NCI-H2081 treated with DMSO at 0.1 percent for 48 hours (cell line): ENCODE measurements at places on chromosomes 1 and 21.

GRCh38 chr1:36400514-36400824, 2.8 kb upstream of the LSM10 start:
- DNase-seq, result no peak

- DNase-seq, result no peak
Observed at GRCh38 chr1:111179968-111180533, 20.4 kb downstream of the DENND2D start.

DNA sequence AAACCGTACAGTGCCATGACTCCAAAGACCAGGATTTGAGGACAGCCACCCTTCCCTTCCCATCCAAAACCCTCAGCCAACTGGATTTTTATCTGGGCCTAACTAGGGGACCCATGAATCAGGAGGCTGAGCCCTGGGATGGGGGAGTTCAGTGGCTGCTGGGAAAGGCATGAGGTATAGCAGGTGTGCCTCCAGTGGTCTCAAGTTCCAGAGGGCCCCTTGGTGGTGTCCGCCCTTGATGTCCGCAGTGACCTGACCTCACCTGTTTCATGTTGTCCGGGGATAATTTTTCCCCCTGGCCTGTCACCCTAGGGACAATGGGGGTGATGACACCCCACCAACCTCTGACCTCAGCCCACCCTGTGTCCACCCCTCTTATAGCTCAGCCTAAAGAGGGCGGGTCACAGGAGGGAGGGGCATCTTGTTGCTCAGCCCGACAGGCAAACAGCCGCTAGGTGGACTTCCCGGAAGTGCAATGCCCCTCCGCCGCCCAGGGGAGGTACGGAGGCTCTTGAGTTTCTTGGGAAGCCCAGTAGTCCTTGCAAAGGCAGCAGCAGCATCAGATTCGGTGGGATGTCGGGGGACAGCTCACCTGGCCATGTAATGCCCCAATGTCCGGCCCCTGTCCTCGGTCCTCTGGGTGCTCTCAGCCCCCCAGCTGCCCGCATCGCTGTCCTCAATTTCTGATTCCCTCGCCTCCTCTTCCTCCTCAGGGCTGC, 13.8 kb upstream of the IL22RA1 start:
- no peak for DNase-seq

DNA sequence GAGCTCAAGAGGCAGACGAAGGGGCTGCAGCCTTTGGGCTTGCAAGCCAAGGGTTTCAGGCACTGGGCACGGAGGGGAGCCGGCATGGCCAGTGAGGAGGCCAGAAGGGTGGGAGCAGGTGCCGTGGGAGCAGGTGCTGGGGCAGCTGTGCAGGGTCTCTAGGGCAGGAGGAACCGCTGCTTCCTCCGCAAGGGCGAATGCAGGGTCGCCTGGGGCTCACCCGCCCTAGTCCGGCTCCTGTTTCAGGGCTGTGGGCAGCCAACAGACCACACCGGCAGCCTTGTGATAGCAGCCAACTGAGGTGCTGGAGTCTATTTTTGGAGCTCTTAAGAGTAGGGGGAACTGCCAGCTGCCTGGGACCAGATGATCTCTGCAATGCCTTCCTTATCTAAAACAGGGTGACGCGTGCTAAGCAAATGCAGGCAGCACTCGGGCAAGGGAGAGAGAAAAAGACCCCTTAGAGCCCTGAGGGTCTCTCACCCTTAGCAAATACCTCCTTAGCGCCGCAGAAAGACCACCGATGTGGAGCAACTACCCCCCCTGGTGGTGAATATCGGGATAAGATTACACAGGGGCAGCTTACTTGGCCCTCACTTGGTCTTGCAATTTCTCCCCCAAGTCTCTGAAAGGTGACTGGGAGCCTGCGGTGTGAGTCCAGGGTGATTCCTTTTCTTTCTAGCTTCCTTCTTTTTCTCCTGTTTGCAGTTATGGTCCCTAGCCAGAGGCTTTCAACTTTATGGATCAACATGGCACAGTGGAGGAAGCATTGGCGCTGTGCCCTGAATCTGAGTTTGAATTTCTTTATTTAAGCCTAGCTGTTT, 20.7 kb upstream of the MAPKAPK2 start:
- no peak for DNase-seq

DNA sequence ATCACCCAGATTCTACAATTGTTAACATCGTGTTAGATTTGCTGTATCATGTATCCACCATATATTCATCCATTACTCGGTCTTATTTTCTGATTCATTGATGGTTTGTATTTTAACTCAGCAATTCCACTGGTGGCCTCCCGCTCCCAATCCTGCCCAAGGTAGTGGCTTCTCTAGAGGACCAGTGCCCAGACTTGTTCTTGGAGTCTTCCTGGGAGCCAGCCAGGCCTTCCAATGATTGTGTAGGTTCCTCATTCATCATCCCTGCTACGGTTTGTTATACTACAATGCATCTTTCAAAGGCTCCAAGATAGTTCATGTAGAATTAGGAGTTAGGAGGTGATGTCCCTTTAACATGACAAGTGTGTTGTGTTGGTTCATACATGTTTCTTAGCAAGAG, 451.1 kb downstream of the SETD4 start:
- DNase-seq, result no peak

- no peak for DNase-seq
Observed at GRCh38 chr1:201501144-201501543, 5.8 kb downstream of the CSRP1 start.

DNA sequence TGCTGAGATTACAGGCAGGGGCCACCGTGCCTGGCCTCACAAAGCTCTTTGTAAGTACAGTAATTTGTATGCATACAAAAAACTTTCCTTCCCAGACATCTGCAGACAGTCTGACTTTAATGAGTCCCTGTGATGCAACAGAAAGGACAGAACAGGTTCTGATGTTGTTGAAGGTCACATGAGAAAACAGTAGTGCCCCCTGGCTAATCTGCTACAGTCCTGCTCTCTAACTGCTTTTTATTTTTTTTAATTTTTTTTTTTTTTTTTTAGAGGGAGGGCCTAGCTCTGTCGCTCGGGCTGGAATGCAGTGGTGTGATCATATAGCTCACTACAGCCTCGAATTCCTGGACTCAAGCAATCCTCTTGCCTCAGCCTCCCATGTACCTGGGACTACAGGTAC, 36.7 kb downstream of the ACBD3 start:
- DNase-seq, result no peak

DNA sequence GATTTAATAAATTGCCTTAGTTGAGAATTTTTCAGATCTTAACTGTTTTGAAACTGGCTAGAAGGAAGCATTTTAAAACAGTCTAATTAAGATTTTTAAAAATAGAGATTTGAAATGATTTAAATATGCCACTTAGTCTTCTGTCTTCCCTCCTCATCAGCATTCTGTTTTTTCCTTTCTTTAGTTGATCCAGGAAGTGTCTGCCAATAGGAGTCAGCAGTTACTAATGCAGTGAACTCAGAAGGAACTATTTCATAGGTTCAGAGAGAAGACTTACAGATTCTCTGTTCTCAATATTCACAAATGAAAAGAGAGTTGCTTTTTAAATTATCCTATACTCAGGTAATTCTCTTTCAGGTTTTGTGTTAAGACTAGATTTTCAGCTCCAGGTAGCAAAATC, 84.5 kb downstream of the RPS6KC1 start:
- peak; percentile 72 for DNase-seq

DNA sequence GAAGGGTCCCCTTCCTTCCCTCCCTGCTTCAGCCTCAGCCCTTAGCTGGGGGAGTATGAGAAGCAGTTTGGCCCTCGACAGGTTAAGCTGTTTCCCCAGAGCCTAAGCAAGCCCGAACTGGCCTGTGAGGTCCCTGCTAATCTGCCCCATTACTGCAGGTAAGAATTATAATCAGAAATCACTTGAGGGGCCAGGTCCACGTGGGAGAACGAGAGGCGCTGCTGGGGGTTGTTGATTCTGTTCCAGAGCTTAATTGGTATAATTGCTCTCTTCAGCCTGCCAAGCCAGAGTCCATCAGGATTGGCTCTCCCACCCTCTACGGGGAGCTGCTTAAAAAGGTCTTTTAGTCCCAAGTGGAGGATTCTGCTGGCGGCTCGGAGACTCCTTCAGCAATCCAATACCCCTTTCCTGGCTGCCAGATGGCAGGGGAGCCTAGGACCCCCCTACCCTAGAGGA, 70.8 kb downstream of the UBE2T start:
- DNase-seq, result peak; percentile 67

- DNase-seq, result no peak
Observed at GRCh38 chr1:35448344-35448801, 108.8 kb downstream of the KIAA0319L start.

- DNase-seq, result no peak
Observed at GRCh38 chr1:166391279-166392066, 224.7 kb upstream of the FAM78B start.

GRCh38 chr1:77539519-77540142, 142.8 kb downstream of the ZZZ3 start:
- DNase-seq, result no peak

GRCh38 chr1:6538956-6539355, 15.4 kb downstream of the NOL9 start:
- no peak for DNase-seq

- no peak for DNase-seq
Observed at GRCh38 chr1:94095744-94096469, 25.0 kb downstream of the ABCA4 start.

- no peak for DNase-seq
Observed at GRCh38 chr1:44810101-44810761, 1.9 kb downstream of the BTBD19 start.
